CD4-positive, alpha-beta T cell (primary cell): ENCODE measurements at places on chromosomes 1 and 21.
A peak's percentile ranks its signal among the peaks of the same experiment; 100 is the strongest.

DNA sequence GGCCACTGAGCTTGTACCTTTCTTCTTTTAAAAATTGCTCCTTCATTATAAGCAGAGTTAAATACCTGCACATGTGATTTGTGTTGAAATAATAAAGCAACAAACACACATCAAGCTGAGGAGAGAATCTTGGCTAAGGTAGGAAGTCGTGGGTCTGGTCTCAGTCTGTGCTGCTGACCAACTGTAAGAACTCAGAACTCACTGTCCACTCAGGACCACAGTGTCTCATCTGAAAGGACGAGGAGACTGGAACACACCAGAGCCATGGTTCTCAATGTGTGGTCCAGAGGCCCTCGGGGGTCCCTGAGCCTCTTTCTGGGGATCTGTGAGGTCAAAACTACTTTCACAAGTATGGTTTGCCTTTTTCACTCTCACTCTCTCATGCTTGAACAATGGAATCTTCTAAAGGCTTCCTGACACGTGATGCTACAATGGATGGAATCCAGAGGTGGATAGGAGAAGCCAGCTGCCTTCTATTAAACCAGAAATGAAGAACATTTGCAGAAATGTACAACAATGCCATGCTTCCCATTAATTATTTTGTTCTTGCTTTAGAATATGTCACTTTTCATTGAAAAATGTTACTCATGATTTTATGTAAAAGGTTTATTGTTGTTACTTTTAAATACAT is 17.3 kb upstream of the ETS2 start:
- DNase-seq, result no peak

- no peak for DNase-seq
These were observed 26.2 kb upstream of the KIF26B start for GRCh38 chr1:245128381-245129101.

- DNase-seq, result no peak
These were observed 42.0 kb downstream of the CAPZB start for GRCh38 chr1:19443326-19443725.

DNA sequence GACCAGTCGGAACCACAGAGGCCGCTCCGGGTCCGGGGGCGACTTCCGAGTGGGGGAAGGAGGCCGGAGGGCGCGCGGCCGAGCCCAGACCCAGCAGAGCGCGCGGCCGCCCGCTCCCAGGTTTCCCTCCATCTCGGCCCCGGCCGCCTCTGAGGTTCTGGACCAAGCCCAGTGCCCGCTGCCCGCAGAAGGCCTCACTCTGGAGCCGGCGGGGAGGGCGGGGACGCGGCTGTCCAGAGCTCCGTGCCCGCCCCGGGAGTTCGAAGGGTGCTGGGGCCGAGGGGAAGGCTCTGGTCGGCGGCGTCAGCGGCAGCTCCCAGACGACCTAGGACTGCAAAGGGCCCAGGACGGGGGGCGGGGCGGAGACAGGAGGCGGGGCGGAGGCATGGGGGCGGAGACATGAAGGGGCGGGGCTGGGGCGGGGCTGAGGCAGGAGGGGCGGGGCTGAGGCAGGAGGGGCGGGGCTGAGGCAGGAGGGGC is 48.0 kb upstream of the SLC19A1 start:
- DNase-seq, result peak; percentile 65

- DNase-seq, result no peak
These were observed 17.9 kb downstream of the IFNAR2 start for GRCh38 chr21:33247599-33247998.

- no peak for DNase-seq
These were observed 277.0 kb upstream of the BRINP3 start for GRCh38 chr1:190754666-190755065.

- DNase-seq, result peak; percentile 72
These were observed 683 bp upstream of the EFNA4 start for GRCh38 chr1:155062702-155063411.

- peak; percentile 41 for DNase-seq
These were observed 61.6 kb downstream of the LRRN2 start for GRCh38 chr1:204623894-204624361.

DNA sequence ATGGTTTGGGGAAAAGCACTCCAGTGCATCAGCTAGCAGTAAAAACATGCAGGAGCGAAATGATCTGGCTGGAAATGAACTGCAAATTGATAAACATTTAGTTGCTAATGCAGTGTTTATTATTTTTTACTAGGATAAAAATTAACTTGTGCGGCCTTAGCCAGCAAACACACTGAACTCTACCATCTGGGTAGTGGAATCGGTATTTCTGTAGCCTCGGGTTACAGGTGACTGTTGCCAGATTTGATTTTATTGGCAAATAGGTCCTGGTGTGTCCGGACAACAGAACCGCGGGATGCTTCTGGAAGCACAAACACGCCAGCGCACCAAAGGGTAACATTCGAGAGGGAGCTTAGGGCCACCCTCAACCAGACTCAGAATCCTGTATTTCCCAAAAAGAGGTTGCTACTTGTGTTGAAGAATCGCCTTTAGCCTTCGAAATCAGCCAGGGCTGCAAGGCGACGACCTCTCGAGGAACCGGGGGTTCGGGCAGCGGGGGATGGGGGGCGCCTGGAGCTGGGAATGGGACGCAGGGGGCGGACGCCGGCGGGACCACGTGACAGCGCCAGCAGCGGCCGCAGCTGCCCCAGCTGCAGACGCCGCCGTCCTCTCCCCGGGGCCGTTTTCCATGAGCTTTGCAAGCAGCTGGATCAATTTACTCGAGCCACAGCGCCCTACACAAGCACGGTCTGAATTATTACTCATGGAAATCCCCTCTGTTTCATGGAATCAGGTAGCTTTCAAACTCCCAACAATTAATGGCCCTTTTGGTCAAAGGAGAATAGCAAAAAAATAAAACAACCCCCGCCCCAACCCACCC is 158.8 kb downstream of the TOMM20 start:
- DNase-seq, result no peak

GRCh38 chr1:156533568-156534220 is 33.1 kb upstream of the MEF2D start:
- no peak for DNase-seq

- no peak for DNase-seq
These were observed 2.6 kb downstream of the MTF2 start for GRCh38 chr1:93081716-93082115.

DNA sequence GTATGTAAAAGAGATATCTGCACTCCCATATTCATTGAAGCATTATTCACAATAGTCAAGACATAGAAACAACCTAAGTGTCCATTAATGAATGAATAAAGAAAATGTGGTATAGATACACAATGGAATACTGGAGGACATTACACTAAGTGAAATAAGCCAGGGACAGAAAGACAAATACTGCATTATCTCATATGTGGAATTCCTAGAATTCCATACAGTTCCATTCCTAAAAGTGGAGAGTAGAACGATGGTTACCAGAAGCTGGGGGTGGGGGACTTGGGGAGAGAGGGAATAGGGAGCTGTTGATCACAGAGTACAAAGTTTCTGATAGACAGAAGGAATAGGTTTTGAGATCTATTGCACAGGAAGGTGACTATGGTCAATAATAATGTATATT is 7.4 kb downstream of the TMED5 start:
- DNase-seq, result no peak

- no peak for DNase-seq
These were observed 20.7 kb downstream of the CD34 start for GRCh38 chr1:207890136-207890738.
